Activated CD4-positive, CD25-positive, alpha-beta regulatory T cell treated with anti-CD3 and anti-CD28 coated beads, Interleukin-2, amount 50 U/mL, for 24 hours (primary cell): ENCODE measurements at places on chromosomes 11 and 22.

DNA sequence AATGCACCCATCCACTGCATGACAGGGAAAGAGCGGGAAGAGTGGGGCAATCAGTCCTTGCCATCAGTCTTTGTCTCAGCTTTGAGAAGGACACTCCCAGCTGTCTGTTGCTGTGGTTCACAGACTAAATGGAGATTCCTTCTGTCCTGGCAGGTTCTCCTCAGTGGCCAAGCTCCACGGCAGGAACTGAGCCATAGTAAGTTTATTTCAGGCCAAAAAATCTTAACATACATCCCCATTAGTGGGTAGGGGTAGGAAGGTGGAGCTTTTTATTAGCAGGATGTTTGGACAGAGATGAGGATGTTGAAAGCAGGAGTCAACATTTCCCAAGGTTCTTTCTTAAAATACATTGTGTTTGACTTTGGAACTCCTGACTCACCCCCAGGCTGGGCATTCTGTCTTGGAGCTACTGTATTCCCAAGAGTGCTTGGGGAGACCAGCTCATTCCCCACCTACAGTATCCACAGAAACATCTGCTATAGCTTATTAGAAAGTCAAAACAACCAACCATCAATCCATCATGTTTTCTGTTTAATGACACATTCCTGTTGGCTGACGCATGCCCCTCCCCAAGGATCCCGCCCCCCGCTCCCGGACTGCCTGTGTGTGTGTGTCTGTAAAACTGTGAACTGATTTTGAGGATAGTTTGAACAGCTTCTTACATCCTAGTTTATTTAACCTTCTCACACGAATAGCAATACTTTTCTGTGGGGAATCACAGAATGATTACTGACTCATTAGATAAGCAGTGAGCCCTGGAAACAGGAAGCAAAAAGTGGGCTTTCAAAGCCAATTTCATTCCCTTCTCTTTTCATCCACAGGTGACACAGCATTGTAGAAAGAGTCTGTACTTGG is 109.5 kb downstream of the CCDC81 start:
- no peak for ATAC-seq

GRCh38 chr22:45529971-45530575 is 27.4 kb downstream of the FBLN1 start:
- ATAC-seq = no peak

GRCh38 chr11:6962673-6963072 is 36.4 kb downstream of the ZNF215 start:
- no peak for ATAC-seq

DNA sequence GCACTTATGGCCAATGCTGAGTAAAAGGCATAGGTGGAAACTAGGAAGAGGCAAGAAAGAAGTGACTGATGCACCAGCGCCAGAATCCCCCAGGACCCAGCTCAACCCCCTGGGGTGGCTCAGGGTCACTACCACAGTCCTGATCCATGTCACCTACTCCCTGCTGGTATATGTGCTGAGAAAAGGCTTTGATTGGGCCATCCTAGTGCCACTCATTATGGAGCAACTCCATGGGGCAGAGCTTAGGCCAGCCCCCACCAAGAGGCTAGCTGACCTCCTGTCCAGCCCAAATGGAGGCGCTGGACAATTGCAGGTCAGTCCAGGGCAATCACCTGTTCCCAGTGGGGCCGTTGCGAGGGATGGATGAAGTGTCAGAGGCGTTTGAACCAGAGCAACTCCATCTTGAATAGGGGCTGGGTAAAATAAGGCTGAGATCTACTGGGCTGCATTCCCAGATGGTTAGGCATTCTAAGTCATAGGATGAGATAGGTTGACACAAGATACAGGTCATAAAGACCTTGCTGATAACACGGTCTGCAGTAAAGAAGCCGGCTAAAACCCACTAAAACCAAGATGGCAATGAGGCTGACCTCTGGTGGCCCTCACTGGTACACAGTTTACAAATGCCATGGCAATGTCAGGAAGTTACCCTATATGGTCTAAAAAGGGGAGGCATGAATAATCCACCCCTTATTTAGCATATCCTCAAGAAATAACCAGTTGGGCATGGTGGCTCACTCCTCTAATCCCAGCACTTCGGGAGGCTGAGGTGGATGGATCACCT is 20.6 kb upstream of the DAGLA start:
- ATAC-seq = no peak

DNA sequence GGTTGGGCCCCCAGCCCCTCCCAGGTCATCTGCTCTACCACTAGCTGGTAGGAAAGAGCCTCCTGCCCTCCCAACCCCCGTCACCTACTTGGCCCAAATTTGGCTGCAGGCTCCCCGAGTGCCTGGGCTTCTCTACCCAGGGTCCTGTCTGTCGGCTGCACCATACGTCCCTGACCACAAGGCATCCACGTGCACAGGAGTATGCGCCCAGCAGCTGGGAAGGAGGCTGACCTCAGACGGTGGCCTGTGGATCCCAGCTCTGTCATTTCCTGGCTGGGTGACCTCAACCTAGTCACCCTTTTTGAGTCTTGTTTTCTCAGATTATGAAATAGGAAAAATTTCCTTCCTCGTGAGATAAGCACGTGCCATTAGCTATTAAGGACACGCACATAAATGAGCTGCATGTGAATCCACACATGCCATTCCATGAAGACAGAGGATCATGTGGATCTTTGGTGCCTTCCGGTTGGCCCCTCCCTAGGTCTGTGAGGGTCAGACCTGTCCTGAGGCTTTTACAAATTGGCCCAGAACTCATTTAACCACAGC is 13.7 kb downstream of the CYB561A3 start:
- ATAC-seq = no peak

- no peak for ATAC-seq
These were observed 9.6 kb downstream of the OR5A2 start for GRCh38 chr11:59416613-59417012.

GRCh38 chr22:50017701-50018224 is 5.2 kb upstream of the IL17REL start:
- ATAC-seq = no peak

- no peak for ATAC-seq
These were observed 702 bp upstream of the KCNJ4 start for GRCh38 chr22:38455530-38456271.
